ENCODE measurements at places on chromosomes 12 and 14.

GRCh38 chr12:47754126-47754525 is 4.6 kb downstream of the RAPGEF3 start:
- DNase-seq: no peak

- DNase-seq: no peak
Observed at GRCh38 chr14:55043528-55043927, 7.9 kb upstream of the MAPK1IP1L start.

DNA sequence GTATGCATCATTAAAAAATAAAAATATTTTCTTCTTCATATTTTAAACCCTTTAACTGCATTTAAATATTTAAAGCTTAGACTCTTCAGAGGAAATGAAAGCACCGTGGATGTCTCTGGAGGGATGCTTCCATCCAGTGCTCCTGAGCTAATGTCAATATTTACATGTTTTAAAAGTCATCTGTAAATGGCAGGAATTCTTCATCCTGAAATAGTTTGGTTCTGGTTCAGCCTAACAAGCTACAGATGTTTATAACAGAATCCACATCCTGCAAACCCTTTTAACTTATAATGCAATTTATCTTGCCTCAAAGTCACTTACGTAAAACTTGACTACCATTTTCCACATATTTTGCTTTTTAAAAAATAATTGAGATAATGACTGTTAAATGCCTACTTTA is 1207.3 kb downstream of the SLC16A7 start:
- no peak for DNase-seq

DNA sequence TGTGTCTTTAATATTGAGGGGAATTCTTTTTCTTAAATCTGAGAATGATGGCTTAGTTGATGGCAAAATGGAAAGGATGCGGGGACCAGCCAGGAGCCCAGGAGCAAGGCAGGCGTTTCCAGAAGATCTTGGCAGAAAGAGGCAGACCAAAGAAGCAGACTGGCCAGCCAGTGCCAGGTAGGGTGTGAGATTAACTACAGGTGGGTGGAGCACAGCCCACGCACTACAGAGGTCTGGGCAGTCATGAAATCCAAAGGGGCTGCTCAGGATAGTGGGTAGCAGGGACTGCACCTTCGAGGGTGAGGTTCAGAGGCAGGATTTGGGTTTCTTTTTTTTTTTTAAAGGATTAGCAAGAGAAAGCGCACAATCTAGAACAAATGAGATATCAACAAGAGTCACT is 17.7 kb upstream of the PCNX1 start:
- no peak for DNase-seq

DNA sequence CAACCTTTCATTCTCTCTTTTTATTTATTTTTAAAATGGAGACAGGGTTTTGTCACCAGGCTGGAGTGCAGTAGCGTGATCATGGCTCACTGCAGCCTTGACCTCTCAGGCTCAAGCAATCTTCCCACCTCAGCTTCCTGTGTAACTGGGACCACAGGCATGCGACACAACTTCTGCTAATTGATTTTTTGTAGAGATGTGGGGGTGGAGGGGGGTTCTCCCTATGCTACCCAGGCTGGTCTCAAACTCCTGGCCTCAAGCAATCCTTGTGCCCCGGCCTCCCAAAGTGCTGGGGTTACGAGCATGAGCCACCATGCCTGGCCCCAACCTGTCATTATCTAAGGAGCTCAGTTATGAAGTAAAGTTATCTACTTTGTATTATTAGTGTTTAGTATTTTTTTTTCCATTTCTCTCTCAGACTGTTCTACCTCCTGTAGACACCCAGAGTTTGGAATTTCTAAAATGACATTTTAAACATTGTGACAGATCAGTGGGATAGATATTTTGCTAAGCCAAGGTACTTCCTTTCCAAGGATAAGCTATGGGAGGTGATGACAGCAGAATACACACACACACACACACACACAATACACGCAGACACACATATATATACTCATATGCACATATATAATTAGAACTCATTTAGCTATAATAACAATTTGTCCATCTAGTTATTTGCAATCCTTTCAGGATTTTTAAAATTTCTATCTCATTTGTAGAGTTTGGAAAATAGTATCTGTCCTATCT is 2.1 kb upstream of the USP44 start:
- DNase-seq: no peak

DNA sequence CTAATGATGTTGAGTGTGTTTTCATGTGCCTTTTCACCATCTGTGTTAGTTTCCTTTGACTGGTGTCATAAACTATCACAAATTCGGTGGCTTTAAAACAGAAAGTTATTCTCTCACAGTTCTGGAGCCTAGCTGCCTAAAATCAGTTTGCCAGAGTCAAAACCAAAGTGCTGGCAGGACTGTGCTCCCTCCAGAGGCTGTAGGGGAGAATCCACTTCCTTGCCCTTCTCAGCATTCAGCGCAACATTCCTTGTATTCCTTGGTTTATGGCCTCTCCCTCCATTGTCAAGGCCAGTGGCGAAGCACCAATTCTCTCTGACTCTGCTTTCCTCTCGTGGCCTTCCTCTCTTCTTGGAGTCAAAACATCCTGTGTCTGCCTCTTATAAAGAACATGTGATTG is 174.2 kb upstream of the PDE3A start:
- no peak for DNase-seq

GRCh38 chr12:122057769-122058168 is 20.8 kb upstream of the MLXIP start:
- DNase-seq: no peak

DNA sequence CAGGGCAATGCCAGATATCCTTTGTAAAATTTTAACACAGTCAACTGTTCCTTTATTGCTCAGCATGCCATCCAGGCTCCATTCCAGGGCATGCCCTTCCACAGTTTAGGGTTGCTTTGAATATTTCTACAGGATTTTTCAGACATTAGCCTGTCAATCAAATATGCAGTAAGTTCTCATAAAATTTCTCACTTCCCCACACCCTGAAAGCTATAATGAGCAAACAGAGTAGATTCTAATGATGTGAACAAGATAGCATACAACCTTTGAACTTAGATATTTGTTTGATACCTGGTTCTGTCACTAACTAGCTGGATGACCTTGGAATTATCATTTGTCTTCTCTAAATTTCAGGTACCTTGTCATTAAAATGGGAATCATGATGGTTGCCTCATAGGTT is 251.2 kb downstream of the SYT1 start:
- DNase-seq: no peak

DNA sequence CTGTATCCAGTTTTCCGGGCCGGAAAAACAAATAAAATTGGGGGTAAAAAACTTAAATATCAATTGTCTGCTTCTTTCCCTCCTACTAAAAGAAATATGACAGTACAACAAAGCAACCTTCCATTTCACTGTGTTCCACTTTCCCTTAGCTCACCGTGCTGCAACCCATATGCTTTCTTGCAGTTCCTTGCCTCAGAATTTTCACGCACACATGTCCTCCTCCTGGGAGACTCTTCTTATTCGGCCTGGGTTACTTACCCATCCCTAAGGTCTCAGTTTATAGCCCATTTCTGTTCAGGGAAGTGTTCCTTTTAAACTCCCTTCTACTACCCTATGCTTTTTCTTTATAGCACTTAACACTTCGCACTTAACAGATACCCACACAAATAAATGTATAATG is 4.5 kb upstream of the MAGOHB start:
- no peak for DNase-seq

- DNase-seq: no peak
Observed at GRCh38 chr14:80354860-80355581, 143.7 kb upstream of the DIO2 start.
